ENCODE measurements at places on chromosomes 13 and 19.

DNA sequence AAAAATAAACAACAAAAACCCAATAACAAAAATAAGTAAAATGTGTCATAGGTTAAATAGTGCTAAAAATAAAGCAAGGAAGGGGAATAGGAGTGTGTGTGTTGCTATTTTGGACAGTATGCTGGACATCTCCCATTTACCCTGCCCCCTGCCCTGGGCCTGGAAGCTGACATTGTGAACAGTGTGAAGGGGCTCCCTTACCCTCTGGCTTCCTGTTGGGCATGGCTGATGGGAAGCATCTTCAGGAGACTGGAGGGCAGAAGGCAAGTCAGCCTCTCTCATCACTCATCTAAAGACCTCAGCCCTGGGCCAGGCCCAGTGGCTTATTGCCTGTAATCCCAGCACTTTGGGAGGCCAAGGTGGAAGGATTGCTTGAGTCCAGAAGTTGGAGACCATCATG is 26.7 kb downstream of the KCTD15 start:
- no peak for DNase-seq

DNA sequence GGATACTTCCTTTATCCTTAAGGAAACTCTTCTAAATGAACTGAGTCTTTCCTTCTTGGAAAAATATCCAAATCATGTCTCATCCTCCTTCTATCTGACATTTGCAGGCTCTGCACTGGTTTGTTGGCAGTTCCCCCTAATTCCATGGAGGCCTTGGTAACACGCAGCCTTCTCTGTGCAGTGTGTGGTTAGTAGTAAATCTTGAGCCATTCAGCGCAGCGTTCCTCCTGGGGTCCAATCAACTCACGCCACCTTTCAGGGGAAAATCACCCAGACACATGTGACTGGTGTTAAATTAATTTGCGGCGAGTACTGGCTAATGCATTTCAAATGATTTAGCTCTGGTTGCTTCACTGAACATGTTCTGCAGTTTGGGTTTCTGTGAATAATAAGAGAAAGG is 21.0 kb upstream of the CBY2 start:
- DNase-seq = no peak

- no peak for DNase-seq
Observed at GRCh38 chr13:106989876-106990275, 421.9 kb upstream of the ARGLU1 start.

GRCh38 chr19:10388957-10389356 is 8.6 kb upstream of the TYK2 start:
- DNase-seq = peak; percentile 87

- no peak for DNase-seq
Observed at GRCh38 chr19:5005096-5005495, 36.2 kb downstream of the KDM4B start.

Data from activated naive CD4-positive, alpha-beta T cell treated with anti-CD3 and anti-CD28 coated beads, Interleukin-2, amount 10 ng/mL, durations not matched to agents 7 days and 5 days (primary cell).